Activated CD4-positive, alpha-beta T cell treated with anti-CD3 and anti-CD28 coated beads for 36 hours (primary cell): ENCODE measurements at places on chromosomes 1 and 21.
A peak's percentile ranks its signal among the peaks of the same experiment; 100 is the strongest.

DNA sequence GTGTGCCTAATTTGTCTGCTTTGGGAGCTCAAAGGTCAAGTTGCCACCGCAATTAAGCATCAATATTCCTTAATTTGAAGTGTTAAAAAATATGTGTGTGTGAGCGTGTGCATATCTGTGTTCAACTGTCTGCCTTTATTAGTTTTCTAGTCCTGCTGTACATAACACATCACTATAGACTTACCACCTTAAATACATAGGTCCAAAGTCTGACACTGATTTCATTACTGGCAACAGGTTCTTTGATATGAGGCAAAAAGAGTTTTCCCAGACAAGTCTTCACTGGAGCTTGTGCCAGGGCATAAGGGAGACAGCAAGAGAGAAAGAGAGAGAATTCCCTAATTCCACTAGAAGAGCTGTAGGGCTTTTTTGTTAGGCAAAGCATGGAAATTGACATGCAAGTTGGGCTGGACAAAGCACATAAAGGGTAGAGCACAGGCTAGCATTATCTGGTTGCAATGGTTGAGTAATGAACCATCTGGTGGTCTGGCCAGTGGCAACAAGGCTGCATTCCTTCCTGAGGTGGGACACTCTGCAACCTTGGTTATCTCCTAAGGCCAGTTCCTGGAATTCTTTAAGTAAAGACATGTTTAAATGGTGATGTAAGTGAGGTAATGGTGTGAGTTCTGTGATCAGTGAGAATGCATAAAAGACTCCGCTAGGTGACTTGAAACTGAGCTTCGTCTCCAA lies 457.2 kb upstream of the ADAMTS5 start:
- no peak overlapping the region for H3K27ac ChIP-seq
- DNase-seq = no peak
- no peaks in the 10 kb centered on the region for H3K36me3 ChIP-seq
- H3K4me1 ChIP-seq = no peaks in the 10 kb centered on the region
- no peaks in the 10 kb centered on the region for H3K27me3 ChIP-seq
- no peak overlapping the region for H3K4me3 ChIP-seq

GRCh38 chr21:44973598-44973997 lies 33.8 kb downstream of the SLX9 start:
- no peaks in the 10 kb centered on the region for H3K27me3 ChIP-seq
- H3K27ac ChIP-seq = no peak overlapping the region
- peaks cover 5% of the 10 kb centered on the region for H3K36me3 ChIP-seq
- no peak for DNase-seq

DNA sequence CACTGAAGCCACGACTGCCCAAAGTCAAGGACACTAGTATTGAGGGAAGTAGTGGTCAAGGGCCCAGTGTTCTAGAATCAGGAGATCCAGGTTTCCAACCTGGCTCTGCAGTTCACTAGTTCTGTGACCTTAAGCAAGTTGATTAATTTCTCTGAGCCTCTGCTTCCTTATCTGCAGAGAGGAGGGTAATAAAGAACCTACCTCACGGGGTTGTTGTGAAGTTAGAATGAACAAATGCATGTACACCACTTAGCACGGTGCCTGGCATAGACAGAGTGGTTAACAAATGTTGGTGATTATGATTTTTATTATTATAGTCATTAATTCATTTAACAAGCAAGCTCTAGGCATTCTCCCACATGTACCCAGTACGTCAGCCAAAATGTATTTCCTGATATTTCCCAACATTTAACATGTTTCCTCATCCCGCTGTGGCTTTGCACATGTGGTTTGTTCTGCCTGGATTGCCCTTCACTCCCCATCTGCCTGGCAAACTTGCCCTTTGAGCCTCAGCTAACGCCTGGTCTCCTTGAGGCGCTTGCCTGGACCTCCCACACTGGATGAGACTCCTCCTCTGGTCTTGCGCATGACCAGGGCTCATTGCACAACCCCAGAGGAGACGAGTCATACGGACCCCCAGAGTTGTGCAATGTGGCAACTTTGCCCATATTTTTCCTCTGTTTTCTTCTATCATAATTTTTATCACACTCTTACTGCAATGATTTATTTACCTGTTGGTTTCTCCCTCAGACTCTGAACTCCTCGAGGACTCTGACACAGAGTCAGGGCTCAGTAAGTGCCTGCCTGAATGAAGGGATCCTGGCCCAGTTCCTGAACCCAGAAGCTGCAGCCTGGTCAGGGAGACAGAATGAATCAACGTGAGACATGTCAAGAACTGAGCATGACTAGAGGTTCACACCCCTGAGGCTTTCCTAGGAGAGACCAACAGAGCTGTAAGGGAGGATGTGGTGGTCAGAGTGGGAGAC lies 20.7 kb upstream of the MFSD2A start:
- H3K27me3 ChIP-seq = peaks cover 2% of the 10 kb centered on the region
- no peak overlapping the region for H3K4me3 ChIP-seq
- H3K36me3 ChIP-seq = no peaks in the 10 kb centered on the region
- no peaks in the 10 kb centered on the region for H3K4me1 ChIP-seq
- DNase-seq = no peak

- H3K27ac ChIP-seq = peak overlapping the region; percentile 40
- H3K4me1 ChIP-seq = peaks cover 52% of the 10 kb centered on the region
- peak; percentile 24 for DNase-seq
- H3K36me3 ChIP-seq = peaks cover 38% of the 10 kb centered on the region
- no peak overlapping the region for H3K4me3 ChIP-seq
These were observed 43.2 kb downstream of the RCSD1 start for GRCh38 chr1:167673265-167673664.

DNA sequence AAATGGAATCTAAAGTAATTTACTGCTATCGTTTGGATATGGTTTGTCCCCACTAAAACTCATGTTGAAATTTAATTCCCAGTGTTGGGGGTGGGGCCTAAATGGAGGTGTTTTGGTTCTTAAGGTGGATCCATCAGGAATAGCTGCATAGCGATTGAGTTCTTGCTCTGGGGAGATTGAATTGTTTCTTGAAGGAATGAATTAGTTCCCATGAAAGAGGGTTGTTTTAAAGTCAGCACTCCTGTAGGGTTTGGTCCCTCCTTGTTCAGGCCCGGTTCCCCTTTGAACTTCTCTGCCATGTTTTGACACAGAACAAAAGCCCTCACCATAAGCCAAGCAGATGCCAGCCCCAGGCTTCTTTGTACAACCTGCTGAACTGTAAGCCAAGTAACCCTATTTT lies 170.9 kb downstream of the COL11A1 start:
- H3K27ac ChIP-seq = no peak overlapping the region
- H3K27me3 ChIP-seq = no peaks in the 10 kb centered on the region
- H3K4me3 ChIP-seq = no peak overlapping the region

GRCh38 chr1:95046359-95046758 lies 26.4 kb downstream of the ALG14 start:
- H3K4me1 ChIP-seq = no peaks in the 10 kb centered on the region
- H3K4me3 ChIP-seq = no peak overlapping the region
- no peaks in the 10 kb centered on the region for H3K36me3 ChIP-seq
- no peak for DNase-seq
- no peaks in the 10 kb centered on the region for H3K27me3 ChIP-seq

DNA sequence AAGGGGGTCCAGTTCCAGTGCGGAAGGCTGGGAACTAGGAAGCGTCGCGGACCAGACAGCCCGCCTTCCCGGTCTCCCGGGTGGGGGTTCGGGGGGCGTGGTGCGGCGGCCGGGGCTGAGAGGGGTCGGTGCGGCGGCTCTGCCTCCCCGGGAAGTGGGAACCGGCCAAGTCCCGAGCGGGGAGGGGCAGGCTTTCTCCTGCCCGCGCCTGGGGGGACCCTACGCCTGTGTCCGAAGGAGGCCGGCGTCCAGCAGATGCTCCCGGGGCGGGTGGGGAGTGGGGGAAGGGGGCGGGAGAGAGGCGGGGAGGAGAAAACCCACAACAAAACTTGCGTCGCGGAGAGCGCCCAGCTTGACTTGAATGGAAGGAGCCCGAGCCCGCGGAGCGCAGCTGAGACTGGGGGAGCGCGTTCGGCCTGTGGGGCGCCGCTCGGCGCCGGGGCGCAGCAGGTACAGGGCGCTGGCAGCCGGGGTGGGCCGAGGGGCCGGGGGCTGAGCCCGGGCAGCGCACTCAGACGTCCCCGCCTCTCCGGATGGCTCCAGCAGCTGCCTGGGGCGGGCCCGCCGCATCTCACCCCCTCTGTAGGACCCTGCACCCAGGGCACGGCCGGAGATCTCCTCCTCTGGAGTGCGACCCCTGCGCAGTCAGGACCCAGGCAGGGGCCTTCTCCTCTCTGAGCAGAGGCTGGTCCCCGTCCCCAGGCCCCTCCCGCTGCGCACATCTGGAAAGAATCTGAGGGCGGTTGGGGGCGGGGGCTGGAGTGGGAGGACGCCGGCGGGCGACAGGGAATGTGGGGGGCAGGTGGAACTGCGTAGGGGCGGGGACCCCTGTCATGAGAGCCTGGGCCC lies at the start of gene PODN:
Gene PODN (plus strand): TSS at position 355 of the 849 bp plus-strand sequence. CDS start 7,643 bp downstream, outside the sequence.
- peak; percentile 34 for DNase-seq
- peak within 1 kb of the TSS; percentile 40 for H3K4me3 ChIP-seq
- no peaks in the 10 kb centered on the region for H3K36me3 ChIP-seq
- H3K27ac ChIP-seq = no peak within 1 kb of the TSS

DNA sequence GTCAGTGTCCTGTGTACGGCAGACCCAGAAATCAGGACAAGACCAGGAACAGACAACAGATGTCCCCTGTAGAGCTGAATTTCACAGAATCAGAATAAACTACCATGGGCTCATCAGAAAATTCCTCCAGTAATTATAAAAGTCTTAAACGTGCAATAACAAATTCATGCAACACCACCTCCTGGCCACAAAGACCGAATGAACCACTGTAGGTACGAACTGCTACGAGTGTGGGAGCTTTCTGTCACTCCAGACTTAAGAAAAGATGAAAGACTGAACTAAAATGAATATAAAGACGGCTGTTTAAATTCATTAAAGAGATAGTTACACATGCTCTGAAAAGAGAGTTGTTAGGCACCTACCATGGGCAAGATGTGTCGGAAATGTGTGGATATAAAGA lies 333.5 kb downstream of the RRAGC start:
- peaks cover 15% of the 10 kb centered on the region for H3K27me3 ChIP-seq
- peaks cover 17% of the 10 kb centered on the region for H3K4me1 ChIP-seq
- no peak overlapping the region for H3K4me3 ChIP-seq
- no peaks in the 10 kb centered on the region for H3K36me3 ChIP-seq

DNA sequence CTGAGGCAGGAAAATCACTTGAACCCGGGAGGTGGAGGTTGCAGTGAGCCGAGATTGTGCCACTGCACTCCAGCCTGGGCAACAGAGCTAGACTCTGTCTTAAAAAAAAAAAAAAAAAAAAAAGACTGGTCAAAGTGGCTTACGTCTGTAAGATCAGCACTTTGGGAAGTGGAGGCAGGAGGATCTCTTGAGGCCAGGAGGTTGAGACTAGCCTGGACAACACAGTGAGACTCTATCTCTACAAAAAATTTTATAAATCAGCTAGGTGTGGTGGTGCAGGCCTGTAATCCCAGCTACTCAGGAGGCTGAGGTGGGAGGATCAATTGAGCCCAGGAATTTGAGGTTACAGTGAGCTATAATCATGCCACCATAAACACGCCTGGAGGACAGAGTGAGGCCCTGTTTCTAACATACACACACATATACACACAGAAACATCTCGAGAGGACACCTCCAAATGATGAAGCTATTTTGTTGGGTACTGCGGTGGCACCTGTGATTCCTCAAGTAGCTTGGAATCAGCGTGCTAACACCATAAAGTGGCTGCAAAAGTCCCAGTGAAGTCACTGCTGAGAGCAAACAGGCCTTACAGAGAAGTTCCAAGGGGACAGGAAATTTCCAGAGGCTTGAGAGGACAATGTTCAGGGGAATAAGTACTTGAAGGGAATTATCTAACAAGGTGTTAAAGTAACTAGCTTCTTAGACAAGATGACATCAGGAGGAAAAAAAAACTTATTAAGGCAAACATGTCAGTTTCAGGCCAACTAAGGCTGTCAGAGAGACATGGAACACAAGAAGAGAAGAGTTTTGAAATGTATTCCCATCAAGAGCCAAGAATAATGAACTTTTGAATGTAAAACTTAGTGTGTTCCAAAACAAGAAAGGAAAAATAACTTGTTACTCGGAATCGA lies 1.3 kb downstream of the NADK start:
- H3K4me1 ChIP-seq = peaks cover 56% of the 10 kb centered on the region
- DNase-seq = no peak
- peak overlapping the region; percentile 83 for H3K27ac ChIP-seq
- peaks cover 14% of the 10 kb centered on the region for H3K36me3 ChIP-seq
- no peaks in the 10 kb centered on the region for H3K27me3 ChIP-seq
- H3K4me3 ChIP-seq = peak overlapping the region; percentile 78

GRCh38 chr1:41689558-41689981 lies 205.1 kb upstream of the EDN2 start:
- H3K27ac ChIP-seq = no peak overlapping the region
- no peaks in the 10 kb centered on the region for H3K36me3 ChIP-seq
- H3K27me3 ChIP-seq = no peaks in the 10 kb centered on the region
- DNase-seq = no peak

DNA sequence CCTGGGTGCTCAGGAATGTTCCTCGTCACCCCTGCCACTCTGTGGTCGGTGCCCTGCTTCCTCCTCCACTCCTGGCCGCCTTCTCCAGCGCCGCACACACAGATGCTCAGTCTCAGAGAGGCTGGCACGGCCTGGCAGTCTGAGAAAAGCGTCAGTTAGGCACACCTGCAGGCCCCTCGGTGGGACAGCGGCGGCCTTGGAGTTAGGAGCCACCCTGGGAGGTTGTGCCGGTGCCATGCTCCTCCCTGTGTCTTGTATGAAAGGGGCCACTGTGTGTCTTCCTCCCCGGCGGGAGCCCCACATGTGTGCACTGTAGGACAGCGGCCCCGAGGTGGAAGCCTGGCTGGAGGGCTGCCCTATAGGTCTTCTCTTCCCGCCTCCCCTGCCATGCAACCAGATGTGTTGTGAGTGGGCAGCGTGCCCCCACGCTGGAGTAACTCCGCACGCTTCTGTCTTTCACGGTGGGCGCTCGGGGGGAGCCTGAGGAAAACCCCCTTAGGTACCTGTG lies 145.2 kb downstream of the PGBD5 start:
- no peak overlapping the region for H3K4me3 ChIP-seq
- H3K27ac ChIP-seq = peak overlapping the region; percentile 6
- H3K27me3 ChIP-seq = no peaks in the 10 kb centered on the region
- H3K4me1 ChIP-seq = peaks cover 32% of the 10 kb centered on the region

DNA sequence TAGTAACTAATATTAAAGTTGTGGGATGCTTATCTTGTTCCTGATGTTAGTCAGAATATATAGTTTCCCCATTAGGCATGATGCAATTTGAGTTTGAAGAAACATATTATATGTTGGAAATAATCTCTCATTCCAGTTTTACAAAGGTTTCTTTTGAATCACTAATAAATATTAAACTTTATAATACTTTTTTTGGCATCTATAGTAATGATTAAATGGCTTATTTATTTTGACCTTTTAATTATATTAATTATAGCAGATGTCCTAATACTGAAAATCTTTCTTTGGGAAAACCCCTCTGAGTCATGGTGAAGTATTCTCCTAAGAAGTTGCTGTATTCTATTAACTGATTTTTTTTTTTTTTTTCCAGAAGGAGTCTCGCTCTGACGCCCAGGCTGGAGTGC lies 28.5 kb upstream of the PTGS2 start:
- H3K36me3 ChIP-seq = no peaks in the 10 kb centered on the region
- H3K27ac ChIP-seq = no peak overlapping the region
- H3K4me3 ChIP-seq = no peak overlapping the region
- no peaks in the 10 kb centered on the region for H3K4me1 ChIP-seq
- no peak for DNase-seq
- peaks cover 2% of the 10 kb centered on the region for H3K27me3 ChIP-seq

- H3K27me3 ChIP-seq = peaks cover 14% of the 10 kb centered on the region
- H3K4me1 ChIP-seq = no peaks in the 10 kb centered on the region
- no peak overlapping the region for H3K4me3 ChIP-seq
- H3K36me3 ChIP-seq = peaks cover 7% of the 10 kb centered on the region
- H3K27ac ChIP-seq = no peak overlapping the region
- no peak for DNase-seq
These were observed 16.6 kb downstream of the MYOG start for GRCh38 chr1:203069030-203069747.
